ENCODE measurements at places on chromosomes 3 and 15.

- DNase-seq, result no peak
These were observed 16.8 kb downstream of the ADPGK start for GRCh38 chr15:72766780-72767179.

- DNase-seq, result no peak
These were observed 3.2 kb downstream of the SEMA6D start for GRCh38 chr15:47720555-47720954.

- peak; percentile 39 for DNase-seq
These were observed 127.0 kb downstream of the TFDP2 start for GRCh38 chr3:142022381-142022780.

- no peak for DNase-seq
These were observed 22.3 kb upstream of the GNB4 start for GRCh38 chr3:179473565-179473964.

DNA sequence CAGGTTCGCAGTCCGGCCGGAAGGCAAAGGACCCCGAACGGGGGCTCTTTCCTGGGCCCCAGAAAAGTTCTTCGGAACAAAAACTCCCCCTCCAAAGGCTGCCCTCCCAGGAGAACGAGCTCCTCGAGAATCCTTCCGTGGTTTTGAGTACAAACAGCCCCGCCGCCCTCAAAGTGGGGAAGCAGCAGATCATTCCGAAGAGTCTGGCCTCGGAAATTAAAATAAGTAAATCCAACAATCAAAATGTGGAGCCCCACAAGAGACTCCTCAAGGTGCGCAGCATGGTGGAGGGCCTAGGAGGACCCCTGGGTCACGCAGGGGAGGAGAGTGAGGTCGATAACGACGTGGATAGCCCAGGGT, 1.3 kb downstream of the ARHGEF26 start:
- DNase-seq, result no peak

- DNase-seq, result no peak
These were observed 202.8 kb downstream of the TP63 start for GRCh38 chr3:189833996-189834395.

DNA sequence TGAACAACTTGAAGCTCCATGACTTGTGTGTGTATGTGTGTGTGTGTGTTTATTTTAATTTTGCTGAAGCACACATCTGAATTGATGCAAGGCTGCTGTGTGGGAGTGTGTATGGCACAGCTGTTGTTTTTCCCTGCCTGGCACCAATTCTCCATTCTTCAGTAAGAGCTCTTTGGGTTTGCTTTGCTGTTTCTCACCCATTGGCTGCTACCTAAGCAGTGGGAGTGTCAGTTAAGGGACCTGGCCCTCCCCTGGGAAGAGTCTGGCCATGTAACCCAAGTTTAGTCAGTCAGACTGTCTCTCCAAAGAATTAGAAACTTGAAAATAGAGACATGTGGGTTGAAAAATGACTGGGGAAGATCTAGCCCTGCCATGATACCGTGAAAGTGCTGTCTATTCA, 126.2 kb upstream of the SYNPR start:
- DNase-seq, result no peak

DNA sequence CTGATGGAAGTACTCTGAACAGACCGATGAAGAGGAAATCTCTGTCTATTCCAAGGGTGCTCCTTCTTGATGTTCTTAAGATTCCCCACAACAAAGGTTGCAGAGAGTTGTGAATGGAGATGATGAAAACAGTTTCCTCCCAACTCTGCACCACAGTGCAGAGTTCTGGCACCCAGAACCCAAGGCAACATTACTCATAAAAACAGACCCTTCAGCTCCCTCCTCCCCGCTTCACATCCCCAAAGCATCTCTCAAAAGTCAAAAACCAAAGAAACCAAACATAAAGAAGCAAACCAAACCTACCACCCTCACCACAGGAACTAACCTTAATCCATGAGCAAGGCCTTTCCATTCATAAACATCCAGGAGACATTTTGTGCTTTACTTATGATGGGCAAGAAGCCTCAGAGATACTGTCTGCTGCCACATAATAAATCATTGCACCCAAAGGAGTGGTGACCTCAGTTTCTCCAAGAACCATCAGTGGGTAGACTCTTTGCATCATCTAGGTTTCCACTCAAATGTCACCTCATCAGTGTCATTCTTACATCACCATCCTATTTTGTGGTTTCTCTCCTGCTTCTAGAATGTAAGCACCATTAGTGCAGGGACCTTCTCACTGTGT, 13.2 kb downstream of the PCOLCE2 start:
- no peak for DNase-seq

GRCh38 chr15:45133561-45133920, 3.7 kb downstream of the DUOX1 start:
- no peak for DNase-seq

DNA sequence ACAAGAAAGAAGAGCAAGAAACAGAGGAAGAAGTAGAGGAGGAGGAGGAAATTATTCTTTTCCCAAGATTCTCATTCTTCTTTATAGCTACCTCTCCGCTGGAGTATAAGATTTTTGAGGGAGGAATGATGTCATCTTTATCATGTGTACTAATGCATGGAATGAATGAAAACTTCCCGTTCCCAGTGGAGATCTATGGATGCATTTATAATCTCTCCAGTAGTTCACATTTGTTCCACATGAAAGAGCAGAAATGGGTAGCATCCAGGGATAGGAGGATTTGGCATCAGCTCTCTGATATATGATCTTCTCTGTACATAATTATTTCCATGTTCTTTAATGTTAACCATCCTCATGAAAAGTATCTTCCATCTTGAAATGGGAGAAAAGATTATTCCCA, 244.4 kb downstream of the ADAMTSL3 start:
- DNase-seq, result no peak

GRCh38 chr3:60056404-60056803, 1006.6 kb upstream of the CFAP20DC start:
- peak; percentile 60 for DNase-seq

DNA sequence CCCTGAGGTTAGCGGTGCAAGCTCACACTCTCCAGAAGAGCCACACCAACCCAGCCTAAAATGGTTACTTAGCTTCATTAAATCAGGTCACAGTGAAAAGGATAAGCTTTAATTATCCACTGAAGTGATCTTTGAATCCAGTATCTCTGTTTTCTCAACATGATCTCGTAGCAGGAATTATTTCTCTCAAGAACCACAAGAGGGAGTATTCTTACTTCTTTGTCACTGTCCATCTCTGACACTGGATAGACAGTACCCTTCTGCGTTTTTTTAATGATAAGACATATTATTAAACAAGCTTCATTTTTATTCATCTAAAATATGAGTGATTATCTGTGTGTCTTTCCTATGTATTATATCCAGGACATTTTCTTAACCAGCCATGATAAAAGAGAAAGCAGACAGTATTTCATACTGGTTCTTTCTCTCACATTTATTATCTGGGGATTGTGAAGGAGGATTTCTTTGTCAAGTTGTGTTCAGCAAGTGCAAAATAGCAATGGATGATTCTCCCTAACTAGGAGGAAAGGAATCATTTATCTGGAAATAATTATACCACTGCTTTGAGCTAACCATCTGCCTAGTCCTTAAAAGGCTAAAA, 105.4 kb upstream of the CCDC54 start:
- no peak for DNase-seq

DNA sequence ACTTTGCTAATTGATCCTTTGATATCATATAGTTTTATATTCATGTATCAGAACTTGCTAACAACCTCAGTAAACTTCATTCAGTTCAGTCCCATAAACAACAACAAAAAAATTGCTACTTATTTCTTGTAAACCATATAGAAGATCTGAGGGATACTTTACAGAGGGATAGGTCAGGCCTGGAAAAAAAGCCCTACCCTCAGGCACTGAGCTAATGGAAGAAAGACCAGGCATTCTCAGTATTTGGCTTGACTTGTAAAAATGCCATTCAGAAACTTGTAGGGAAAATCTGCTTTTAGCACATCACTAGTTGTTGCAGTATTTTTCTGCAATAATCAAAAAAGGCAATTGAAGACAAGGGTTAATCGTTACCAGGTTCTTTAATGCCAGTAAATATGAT, 33.1 kb downstream of the ARMC8 start:
- no peak for DNase-seq

- no peak for DNase-seq
These were observed 16.6 kb downstream of the TRANK1 start for GRCh38 chr3:36928220-36928619.

- DNase-seq, result no peak
These were observed 13.9 kb downstream of the CDAN1 start for GRCh38 chr15:42723068-42723467.

GRCh38 chr3:30500666-30501399, 105.6 kb upstream of the TGFBR2 start:
- DNase-seq, result peak; percentile 21

GRCh38 chr3:56845505-56845904, 43.8 kb upstream of the ARHGEF3 start:
- DNase-seq, result no peak

- DNase-seq, result no peak
These were observed 231.9 kb upstream of the UBE2E1 start for GRCh38 chr3:23573827-23574226.

GRCh38 chr3:62940771-62941563, 65.8 kb upstream of the CADPS start:
- no peak for DNase-seq

- DNase-seq, result no peak
These were observed 161.7 kb downstream of the ARPP21 start for GRCh38 chr3:35800960-35801459.

- peak; percentile 83 for DNase-seq
These were observed 122.5 kb upstream of the ZBED2 start for GRCh38 chr3:111717601-111718000.

DNA sequence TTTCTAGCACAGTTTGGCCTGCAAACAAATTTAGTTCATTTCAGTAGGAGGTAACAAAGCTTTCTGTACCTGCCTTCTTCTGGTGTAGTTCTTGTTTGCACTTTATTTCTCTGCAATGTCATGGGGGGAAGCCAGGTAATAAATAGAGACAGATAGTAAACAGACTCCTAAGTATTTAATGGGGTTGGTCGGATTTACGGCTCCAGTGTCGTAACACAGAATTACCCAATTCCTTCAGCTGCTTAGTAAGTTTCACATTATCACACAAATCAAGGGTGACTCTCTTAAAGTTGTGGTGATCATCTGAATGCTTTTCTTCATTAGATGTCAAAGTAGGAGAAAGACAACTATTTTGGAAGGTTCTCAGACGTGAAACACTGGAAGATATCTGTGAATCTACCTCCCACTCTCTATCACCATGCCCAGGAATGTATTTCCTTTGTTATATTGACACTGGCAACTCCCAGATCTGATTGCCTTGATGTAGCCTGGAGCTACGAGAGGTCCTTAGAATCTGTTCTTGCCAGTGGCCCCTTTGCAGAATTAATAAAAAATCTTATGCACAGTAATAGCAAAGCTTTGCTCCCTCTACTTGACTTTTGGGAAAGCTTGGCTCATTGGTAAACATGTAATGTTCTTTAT, 25.0 kb upstream of the TMC3 start:
- no peak for DNase-seq

DNA sequence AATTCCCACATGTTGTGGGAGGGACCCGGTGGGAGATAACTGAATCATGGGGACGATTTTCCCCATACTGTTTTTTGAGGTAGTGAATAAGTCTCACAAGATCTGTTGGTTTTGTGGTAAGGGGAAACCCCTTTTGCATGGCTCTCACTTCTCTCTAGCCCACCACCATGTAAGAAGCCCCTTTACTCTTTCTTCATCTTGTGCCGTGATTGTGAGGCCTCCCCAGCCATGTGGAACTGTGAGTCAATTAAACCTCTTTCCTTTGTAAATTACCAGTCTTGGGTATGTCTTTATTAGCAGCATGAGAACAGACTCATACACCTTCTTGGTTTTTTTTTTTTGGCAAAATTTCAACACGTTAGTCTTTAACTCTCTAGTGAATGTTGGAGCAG, 18.1 kb downstream of the ARL8B start:
- no peak for DNase-seq

GRCh38 chr15:56927816-56928215, 9.4 kb downstream of the TCF12 start:
- DNase-seq, result no peak

DNA sequence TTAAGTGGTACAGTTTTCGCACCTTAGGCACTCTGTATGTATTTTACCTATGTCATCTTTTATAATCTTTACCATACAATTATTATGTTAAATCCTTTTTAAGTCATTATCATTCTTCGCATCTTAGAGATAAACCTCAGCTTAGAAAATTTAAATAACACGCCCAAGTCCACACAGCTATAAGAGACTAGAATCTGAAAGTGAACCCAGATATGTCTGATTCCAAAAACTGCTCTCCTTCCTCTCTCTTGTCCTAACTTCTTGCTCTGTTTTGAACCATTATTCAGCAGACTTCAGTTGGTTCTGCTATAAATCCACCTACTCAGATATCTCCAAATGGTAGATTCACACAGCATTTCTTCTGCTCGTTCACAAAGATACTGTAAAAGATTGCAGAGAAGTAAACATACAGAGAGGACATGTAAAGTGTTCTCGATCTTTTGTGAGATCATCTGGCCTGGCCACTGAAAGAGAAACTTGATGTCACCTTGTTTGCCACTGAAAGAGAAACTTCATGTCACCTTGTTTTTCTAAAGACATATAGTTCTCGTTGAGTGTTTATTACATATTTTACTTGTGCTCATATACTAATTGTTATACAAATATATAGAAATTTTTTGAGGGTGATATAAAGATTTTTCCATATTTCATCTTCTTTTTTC, 533.2 kb downstream of the GRM7 start:
- no peak for DNase-seq

DNA sequence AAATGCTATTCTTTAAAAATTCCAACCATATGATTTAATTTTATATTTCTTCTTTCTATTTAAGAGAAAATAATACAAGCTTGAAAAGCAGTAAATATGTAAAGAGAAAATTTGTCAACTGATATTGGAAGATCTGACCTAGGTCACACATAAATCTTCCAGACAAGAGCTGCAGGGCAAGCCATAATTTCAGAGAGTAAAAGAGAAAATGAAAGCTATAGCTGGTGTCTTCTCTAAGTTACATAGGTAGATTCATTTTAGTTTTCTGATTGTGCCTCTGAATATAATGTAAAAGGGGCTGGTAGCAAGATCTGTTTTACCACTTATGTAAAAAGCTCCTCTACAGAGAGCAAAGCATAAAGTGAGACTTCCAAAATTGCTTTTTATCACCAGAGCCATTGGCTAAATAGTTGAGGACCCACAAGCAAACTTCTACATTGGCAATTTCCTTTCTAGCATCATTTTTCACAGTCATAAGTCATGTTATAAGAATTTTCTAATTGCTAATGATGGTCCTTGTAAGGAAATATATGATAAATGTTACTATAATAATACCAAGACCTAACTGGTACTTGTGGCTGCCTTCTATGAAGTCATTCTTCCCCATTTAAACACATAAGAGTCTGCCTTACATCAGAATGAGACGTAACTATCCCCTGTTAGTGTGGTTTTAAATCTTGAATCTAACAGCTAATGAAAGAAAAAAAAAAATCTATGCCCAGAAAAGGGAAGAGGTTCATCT, 80.8 kb upstream of the SKOR1 start:
- DNase-seq, result no peak

DNA sequence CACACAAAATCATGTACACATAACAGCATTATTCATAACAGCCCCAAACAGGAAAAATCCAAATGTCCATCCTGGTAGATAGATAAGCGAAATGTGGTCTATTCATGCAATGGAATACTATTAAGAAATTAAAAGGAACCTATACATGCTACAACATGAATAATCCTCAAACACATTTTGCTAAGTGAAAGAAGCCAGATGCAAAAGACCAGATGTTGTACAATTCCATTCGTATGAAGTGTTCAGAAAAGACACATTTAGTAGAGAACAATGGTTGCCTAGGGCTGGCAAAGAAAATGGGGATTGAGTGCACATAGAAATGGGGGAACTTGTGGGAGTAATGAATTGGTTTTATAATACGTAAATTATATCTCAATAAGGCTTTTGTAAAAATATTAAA, 182.3 kb downstream of the EBLN2 start:
- DNase-seq, result no peak

GRCh38 chr3:153289334-153289808, 127.3 kb downstream of the RAP2B start:
- DNase-seq, result peak; percentile 19

All from activated naive CD4-positive, alpha-beta T cell treated with anti-CD3 and anti-CD28 coated beads for 36 hours (primary cell).